ENCODE measurements at places on chromosomes 7 and 10.

GRCh38 chr10:9301148-9301547 is 1246.7 kb downstream of the GATA3 start:
- DNase-seq = no peak

DNA sequence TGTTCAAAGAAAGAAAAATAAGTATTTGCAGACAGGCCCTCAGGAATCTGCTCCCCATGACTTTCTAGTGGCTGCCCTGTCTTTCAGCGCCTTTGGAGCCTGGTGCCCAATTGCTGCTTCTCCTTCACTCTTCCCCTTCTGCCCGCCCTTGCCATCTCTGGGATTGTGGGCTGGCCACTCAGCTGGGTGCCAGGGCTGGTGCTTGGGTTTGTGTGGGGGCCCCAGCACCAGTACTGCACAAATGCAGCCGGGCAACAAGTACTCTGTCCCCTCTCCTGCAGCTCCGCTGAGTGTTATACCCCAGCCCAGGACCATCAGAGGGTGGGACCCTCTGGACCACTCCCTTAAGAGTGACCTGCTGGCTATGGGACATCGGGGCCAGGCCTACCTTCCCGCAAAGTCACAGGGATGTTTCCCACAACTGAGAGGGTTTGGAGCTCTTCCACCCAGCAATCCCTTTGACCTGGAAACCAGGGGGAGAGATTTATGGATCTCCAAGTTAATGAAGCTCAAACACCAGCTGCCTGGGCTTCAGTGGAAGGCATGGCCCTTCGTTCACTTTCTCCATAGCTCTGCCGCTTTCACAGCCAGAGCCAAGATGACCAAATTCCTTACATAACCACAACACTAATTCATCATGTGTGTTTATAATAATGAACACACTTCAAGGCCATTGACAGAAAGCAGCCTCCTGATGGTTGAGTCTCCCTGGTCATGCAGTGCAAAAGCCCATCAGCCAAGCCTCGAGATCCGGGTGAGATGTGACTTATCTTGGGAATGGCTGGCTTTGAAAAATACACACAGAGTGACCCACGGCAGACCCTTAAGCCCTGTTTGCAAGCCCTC is 313.9 kb upstream of the ZNF32 start:
- DNase-seq = no peak

GRCh38 chr7:44236333-44236728 is 35.6 kb downstream of the YKT6 start:
- no peak for DNase-seq

GRCh38 chr7:93728292-93728691 is 153.8 kb upstream of the CALCR start:
- no peak for DNase-seq
